ENCODE measurements at places on chromosomes 5 and 9.

DNA sequence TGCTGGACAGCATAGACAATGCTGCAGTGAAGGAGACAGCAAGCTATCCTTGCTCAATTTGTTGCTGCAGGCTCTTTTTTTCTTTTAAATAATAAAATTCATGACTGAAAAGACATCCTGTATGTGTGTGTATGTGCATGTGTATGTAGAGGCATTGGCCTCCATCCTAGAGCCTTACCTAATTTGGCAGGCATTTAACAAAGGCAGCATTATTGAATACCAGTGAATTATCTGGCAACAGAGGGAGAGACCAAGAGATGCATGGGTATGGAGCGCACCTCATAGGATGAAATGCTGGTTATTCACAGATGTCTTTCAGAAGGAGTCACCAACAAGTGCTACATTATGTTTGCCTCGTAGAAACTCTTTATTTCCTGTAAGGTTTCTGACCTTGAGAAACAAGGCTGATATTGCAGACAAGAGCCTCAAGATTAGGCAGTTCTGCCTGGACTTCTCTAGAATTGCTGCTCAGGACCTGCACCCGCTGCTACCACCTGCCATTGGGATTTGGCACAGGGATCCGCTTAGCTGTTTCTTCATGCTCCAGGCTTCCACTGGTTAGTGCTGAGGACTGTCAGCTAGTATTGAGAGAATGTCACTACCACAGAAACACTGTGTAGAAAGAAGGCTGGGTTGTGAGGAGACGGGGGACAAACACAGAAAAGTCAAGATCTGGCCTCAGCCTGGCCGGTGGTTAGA is 247.7 kb upstream of the RFX3 start:
- no peak for DNase-seq

GRCh38 chr5:153515301-153515700 is 24.8 kb downstream of the GRIA1 start:
- DNase-seq = peak; percentile 40

GRCh38 chr9:92138157-92138959 is 23.1 kb upstream of the SPTLC1 start:
- DNase-seq = no peak

DNA sequence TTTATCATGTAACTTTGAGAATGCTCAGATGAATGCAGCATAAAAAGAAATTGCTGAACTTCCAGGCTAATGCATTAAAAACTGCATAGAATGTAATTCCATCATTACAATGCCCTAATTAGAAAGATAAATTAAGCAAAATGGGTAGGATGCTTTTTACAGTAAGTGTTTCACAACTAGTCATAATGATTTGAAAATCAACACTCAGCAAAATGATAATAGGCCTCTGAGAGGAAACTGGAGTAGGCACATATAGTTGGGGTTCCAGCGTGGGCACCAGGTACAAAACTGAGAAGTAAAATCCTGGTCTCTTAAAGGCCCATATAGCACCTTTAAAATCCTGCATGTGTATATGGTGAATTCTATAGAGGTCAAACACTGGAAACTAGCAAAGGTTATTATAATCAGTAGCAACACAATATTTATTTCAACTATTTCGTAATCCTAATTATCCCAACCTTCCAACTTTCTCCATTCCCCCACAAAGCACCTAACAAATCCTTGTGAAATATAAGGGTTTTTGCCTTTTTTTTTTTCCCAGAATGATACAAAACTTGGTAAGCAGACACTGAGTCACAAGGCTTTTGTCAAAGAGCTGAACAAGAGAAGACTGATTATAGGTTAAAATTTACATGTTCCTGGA is 108.0 kb upstream of the NR5A1 start:
- DNase-seq = no peak

GRCh38 chr9:80062567-80062966 is 490.8 kb downstream of the TLE4 start:
- DNase-seq = no peak

DNA sequence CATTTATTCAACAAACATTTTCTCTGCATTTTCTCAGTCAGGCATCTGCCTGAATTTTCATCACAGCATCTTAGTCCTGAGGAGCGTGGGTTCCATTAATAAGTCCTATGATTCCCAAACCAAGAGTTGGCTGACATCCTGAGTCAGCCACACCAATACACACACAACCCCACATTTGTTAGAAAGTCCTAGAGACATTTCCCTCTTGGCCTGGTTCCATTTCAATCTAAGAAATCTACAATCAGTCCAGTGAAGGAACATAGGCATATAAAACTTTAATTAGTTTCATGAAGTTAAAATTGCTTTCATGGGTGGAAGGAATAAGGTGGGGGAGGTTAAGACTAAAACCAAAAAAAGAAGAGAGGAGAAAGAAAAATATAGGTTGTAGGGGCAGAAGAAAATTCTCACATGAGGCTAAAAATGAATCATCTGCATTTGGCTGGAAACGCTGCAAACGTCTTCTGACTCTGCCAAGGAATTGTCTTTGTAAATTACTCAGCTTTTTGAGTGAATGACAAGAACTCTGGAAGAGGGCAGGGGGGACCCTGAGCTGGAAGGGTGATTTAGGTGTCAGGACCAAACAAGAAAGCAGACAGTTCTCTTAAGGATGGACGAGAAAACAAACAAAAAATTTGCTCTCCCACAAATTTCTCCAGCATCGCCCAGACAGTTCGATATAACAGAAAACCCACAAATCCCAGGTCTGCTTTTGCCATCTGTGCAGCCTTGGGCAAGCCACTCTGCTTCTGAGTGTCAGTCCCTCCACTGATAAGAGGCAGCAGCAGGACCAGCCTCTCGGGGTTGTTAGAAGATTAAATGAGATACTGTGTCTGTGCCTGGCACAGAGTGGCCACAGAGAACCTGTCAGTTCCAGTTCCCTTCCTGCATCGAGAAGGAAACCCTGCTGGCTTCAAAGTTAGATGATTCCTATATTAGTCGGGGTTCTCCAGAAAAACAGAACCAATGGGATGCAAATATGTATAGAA is 289.7 kb downstream of the CDK5RAP2 start:
- DNase-seq = no peak

DNA sequence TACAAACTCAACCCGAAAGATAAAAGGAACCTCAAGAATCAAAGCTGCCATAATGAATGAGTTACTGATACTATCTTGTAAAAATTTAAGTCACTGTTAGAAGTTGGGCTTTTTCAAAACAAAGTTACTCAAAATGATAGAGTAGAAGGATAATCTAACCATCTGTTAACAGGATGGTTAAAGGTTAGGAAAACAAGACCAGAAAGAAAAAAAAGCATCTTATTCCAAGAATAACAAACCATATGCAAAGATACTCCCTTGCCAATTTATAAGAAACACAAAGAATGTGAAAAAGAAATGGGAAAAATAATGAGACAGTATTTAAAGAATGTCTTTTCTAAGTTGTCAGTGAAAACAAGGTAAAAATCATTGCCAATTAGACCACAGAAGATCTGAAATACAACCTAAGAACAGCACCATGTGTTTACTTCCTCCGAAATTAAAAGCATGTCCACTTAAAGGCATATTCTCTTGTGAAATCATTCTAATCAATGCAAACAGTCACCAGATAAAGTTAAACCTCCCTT is 51.2 kb downstream of the STRBP start:
- DNase-seq = peak; percentile 10

DNA sequence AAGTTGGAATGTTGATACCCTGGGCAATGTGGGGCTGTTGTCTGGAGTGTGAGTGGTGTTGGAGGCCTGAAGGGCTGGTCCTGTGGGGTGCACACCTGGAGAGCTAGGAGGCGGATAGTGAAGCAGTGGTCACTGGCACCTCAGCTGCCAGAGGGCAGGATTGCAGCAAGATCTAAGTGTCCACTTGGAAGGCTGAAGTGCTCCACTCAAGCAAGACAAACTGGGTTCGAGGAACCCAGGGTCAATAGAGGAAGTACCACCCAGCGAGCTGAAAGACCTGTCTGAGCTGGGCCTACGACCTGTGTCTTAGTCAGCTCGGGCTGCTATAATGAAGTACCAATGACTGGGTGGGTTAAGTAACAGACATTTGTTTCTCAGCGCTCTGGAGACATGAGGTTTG is 39.7 kb upstream of the TJP2 start:
- no peak for DNase-seq

- no peak for DNase-seq
Measured at GRCh38 chr5:172564188-172564587, 76.9 kb upstream of the NEURL1B start.

GRCh38 chr5:95927927-95928723 is 33.5 kb downstream of the ELL2 start:
- no peak for DNase-seq

DNA sequence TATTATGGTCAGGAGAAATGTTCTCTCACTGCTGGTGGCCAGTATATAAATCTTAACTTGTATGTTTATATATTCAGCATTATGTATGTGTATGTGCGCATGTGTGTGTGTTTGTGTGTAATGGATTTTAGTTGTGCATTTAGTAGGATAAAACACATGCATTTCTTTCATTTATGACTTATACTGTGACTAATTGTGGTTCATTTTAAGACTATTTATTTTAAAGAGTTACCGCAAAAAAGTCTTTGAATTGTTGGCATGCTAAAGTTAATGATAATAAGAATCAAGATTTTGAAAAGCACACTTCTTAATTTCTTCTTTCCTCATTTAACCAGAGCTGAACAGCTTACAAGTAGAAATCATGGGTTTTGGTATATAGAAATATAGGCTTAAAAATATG is 60.9 kb downstream of the RAI14 start:
- DNase-seq = no peak

GRCh38 chr5:134115806-134116175 is 1.3 kb downstream of the TCF7 start:
- no peak for DNase-seq

DNA sequence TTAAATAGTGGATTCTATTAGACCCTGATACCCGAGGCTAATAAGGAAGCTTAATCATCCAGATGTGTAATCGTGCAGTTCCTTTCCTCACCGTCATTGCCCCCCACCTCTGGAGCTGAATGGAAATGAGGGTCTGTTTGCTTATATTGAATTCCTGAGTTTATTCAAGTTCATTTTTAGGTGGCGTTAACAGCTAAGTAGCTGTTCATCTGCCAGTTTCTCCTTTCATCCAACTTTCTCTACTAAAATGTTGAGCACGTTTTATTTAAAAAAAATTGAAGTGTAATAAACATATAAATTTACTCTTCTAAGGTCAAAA is 291.0 kb downstream of the DOCK8 start:
- no peak for DNase-seq

GRCh38 chr5:160720822-160721221 is 131.2 kb downstream of the ATP10B start:
- no peak for DNase-seq

DNA sequence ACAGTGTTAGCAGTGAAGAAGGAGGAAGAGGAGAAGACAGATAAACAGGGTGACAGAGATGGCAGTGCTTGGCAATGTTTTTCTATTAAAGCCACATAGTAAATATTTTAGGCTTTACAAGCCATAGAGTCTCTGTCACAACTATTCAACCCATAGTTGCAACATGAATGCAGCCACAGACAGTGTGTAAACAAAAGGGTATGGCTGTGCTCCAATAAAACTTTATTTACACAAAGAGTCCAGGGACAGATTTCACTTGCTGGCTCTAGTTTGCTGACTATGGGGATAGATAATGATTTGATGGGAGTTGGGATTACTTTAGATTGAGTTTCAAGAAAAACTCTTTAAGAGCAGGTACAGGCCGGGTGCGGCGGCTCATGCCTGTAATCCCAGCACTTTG is 224.8 kb upstream of the SEMA6A start:
- no peak for DNase-seq

GRCh38 chr9:133276923-133277322 is 1.9 kb upstream of the ABO start:
- DNase-seq = no peak

- DNase-seq = no peak
Measured at GRCh38 chr9:122389799-122390481, 19.1 kb downstream of the PTGS1 start.

DNA sequence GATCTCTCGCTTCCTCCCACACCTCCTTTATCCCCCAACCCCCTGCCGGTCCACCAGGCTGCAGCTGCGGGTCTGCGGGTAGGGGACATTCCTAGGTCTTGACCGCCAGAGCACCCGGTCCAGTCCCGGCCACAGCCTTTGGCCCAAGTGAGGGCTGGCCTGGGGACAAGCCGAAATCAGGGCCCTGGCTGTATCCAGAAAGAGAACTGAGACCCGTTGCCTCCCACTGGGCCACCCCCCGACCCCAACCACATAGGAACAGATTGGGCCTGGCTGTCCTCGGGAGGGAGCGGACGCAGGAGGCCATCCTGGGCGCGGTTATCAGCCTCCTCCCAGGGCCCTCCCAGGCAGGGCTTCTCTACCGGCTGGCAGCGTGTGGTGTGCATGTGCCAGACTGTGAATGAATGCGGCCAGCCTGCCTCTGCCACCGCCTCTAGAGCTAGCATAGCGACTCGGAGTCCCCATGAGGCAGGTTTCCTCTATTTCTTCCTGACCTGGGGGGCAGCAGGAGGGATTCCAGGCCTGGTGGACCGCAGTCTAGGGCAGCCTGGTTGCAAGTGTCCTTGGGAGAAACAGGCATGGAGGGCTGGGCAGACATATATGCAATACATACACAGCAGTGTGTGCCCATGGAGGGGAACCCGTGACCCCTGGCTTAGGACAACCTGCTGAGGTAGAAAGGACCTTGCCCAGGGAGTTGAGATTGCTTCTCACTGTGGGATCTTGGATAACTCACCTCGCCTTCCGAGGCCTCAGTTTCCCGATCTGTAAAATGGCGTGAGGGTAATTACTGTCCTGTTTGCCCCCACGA is 1.2 kb downstream of the N4BP3 start:
- no peak for DNase-seq

DNA sequence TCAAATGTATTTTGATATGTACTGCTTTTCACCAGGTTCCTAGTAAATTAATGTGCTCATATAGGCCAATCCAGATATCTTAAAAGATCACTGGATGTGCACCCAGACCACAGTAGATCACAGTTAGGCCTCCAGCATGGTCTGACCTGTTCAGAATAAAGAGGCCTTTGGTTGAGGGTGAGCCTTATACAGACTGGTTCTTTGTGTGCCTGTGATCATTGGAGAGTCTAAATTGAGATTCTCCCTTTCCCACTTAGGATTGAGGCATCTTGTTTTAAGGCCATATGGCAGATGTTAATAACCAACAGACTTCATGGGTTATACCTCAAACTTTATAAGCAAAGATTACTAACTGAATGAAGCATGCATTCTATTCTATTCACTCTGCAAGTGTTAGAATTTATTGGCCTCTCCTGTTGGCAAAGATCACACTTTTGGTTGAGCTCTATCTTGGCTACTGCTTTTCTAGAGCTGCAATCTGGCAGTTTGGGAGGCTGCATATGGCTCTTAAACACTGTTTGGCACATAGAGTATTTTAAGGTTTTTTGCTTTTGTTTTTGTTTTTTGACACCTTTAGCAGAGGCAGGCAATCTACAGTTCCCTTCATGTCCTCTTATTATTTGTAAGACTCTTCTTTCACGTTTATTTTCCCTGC is 8.5 kb downstream of the CHSY3 start:
- DNase-seq = no peak

DNA sequence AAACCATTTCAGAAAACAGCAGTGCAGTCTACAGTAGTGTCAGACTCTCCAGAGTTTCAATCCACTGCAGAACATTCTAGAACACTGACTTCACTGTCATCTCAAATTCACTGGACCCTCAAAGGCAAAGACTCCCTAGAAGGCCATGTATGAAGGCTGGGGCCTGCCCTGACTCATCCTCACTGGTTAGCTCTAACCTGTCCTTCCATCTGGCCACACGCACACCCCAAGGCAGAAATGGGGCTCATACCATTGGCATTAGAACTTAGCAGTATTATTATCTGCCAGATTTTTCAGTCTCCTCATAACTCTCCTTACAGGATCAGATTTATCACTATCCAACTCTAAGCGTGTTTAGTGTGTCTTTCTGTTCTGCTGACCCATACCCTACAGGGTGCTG is 20.4 kb downstream of the S1PR3 start:
- DNase-seq = no peak

- DNase-seq = no peak
Measured at GRCh38 chr5:138408023-138408422, 30.8 kb upstream of the REEP2 start.
